ENCODE measurements at places on chromosomes 3 and 15.

GRCh38 chr3:21893242-21893641, 142.2 kb upstream of the ZNF385D start:
- DNase-seq = no peak

DNA sequence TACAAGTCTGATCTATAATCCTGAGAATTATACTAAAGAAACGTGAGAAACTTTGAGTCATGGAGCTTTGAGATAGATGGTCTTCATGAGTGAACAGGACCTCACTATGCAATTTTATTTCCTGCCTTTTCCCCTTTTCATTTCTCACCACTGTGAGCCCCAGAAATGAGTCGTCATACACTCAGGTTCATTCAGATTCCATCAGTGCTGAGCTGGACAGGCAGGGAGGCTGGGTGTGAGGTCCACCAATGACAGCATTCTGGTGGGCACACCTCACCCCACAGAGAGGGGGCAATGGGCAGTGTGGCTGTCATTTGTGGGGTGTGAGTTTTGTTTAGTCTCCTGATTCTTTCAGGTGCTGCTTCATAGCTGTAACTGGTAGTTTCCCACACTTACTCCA, 16.9 kb downstream of the TIGIT start:
- no peak for DNase-seq

- DNase-seq = no peak
Observed at GRCh38 chr3:168029705-168030104, 66.0 kb downstream of the GOLIM4 start.

GRCh38 chr15:49235446-49236124, 65.5 kb downstream of the GALK2 start:
- no peak for DNase-seq

- no peak for DNase-seq
Observed at GRCh38 chr3:58520403-58521335, 16.3 kb downstream of the ACOX2 start.

- DNase-seq = peak; percentile 84
Observed at GRCh38 chr15:42059661-42060476, 34.5 kb downstream of the PLA2G4D start.

DNA sequence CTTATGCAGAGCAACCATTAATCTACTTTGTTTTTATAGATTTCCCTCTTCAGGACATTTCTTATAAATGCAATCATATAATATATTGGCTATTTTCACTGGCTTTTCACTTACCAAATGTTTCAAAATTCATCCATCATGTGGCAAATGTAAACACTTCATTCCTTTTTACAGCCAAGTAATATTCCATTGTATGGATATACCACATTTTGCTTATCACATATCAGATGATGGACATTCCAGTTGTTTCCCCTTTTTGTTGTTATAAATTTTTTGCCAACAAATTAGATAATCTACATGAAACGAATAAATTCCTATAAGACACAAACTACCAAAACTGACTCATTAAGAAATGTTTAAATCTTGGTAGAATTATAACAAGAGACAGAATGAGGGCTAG, 79.8 kb upstream of the CSPG5 start:
- no peak for DNase-seq

DNA sequence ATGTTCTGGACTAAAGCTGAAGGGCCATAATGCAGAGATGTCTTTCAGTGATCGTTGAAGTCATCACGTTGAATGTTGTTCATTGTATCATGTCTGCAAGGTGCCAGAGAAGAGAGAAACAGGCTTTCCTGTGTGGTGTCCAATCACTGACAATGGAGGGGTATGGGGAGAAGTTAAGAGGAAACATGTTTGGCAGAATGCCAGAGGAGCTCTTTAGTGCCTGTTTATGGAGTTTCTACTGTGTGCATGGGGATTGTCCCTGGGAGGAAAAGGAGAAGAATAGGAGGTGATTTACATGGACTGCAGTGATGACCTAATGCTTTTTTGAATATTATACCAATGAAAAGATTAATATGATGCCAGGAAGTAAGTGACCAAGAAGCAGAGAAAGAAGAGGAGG, 11.7 kb downstream of the SCAANT1 start:
- DNase-seq = no peak

GRCh38 chr3:45610119-45610518, 15.6 kb downstream of the LIMD1 start:
- no peak for DNase-seq

DNA sequence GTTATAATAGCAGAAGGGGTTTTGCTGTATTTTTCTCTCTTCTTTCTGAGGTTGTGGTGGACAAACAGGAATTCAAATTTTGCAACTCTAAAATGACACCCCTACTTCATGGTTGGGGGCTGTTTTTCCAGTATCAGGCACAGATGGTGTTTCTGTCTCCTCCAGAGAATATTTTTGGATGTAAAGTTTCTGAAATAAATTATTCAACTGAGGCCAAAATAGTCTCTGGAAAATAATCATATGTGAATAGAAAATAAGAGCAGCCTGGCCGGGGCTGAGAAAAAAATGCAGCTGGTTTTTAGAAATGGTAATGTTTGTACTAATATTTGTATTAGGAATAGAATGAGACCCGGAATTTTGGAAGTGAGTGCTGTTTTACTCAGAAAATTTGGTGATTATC, 121.3 kb upstream of the ADAMTS9 start:
- no peak for DNase-seq

DNA sequence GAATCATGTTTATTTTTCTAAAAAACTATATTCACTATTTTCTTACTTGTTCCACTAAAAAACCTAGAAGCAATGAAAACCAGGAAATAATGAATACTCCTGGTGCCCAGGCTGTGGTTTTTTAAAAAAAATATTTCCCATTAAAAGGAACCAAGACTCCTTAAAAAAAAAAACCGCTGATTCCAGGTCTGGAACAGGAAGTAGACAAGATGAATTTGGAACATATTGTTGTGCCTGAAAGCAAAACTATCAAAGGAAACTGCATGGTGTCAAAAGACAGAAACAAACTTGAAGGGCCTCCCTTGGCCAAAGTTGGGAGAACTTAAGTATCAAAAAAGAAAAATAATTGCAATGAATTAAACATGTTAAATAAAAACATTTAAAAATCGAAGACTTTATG, 245.3 kb upstream of the P2RY1 start:
- DNase-seq = no peak

- no peak for DNase-seq
Observed at GRCh38 chr3:136110481-136110880, 85.7 kb downstream of the MSL2 start.

GRCh38 chr3:131568460-131568859, 65.7 kb upstream of the MRPL3 start:
- no peak for DNase-seq

GRCh38 chr3:52020796-52021195, 25.1 kb upstream of the RPL29 start:
- no peak for DNase-seq

DNA sequence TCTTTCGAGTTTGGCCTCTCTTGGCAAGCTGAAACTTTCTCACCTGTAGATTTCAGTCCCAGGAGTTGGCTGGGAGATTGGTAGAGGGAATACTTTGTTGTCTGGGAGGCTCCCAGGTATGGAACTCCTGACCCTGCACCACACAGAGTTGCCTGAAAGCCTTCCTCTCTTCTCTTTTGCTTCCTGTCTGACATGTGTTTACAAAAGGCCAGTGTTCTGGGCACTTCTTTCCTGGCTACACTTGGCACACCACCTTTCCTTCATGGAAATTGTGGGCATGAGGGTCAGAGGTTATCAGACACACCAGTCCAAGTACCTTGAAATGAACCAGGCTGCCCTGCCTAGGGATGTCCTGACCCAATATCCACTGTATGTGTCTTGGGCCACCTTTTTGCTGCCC, 123.7 kb downstream of the ABHD5 start:
- no peak for DNase-seq

- no peak for DNase-seq
Observed at GRCh38 chr3:170909129-170909903, 879 bp upstream of the EIF5A2 start.

- DNase-seq = no peak
Observed at GRCh38 chr3:105781871-105782270, 86.9 kb downstream of the CBLB start.

GRCh38 chr3:4756057-4756775, 223.0 kb upstream of the BHLHE40 start:
- DNase-seq = no peak

- no peak for DNase-seq
Observed at GRCh38 chr15:40053831-40054604, 15.0 kb upstream of the SRP14 start.

GRCh38 chr15:82968066-82968465, 15.5 kb upstream of the HOMER2 start:
- DNase-seq = no peak

DNA sequence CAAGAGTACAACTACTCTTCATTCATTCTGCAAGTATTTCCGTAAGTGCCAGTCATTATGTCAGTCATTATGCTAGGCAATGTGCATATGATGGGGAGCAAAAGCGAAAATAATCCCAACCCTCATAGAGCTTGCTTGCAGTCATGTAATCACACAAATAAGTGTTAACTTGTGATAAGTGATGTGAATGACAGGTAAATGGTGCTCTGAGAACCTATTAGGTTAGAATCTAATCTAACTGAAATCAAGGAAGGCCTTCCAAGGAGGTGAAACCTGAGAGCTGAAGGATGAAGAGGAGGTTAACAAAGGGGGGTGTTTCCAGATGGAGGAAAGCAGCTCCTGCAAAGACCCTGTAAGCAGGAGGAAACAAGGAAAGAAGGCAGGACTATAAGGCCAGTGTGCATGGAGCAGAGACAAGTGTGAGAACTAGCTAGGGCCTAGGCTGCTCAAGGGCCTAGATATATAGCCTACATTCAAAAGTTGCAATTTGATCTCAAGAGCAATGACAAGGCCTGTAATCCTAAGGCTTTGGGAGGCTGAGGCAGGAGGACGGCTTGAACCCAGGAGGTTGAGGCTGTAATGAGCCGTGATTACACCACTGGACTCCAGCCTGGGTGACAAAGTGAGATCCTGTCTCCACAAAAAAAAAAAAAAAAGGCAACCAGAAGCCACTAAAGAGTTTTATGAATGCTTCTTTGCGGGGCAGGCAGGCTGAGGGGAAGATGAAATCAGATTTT, 5.3 kb downstream of the PTPN9 start:
- DNase-seq = no peak

DNA sequence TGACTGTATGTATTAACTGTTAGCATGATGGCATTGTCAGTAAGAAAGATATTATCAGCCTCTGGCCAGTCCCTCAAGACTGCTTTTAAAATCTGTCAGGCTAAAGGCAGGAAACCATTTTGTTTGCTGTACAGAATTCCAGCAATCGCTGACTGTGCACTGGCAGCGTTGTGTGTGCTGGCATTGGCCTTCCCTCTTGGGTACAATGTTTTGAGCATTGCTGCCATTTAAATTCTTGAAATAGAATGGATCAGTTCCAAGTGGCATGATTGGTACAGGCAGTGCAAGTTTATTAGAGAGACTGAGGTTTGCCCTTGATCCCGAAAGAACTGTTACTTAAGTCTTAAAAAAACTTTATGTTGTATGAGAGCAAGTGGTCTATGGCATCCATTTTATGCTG, 788.7 kb downstream of the OTOL1 start:
- DNase-seq = no peak

GRCh38 chr3:34938784-34939183, 700.5 kb upstream of the ARPP21 start:
- DNase-seq = no peak

DNA sequence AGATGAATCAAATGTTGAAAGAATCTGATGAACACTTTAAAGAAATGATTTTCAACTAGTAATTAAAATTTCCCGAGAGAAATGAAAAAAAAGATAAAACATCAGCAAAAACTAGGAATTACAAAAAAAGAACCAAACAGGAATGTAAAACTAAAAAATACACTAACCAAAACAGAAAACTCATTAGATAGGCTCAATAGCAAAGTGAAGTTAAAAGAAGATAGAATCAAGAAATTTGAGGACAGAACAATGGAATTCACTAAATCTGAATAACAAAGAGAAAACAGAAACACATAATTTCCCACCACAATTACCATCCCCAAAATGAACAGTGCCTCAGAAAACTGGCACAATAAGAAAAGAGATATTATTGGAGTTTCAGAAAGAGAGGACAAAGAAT, 290.1 kb upstream of the CNTN4 start:
- DNase-seq = no peak

DNA sequence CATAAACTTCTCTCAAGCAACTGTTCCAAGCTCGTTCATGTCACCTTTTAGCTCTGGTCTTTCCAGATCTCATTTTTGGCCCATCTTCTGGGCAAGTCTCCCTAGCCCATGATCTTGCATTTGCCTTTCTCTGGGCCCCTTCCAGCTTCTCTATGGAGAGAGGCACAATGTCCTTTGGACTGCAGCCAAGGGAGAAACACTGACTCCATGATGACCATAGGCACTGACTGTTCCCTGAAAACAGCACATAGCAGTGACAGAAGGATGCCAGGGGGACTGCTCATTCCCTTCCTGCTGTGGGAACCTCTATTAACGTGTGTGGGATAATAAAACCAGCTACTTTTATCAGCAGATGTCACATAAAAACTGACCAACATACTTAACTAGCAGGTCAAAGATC, 60.3 kb downstream of the STRIT1 start:
- no peak for DNase-seq

DNA sequence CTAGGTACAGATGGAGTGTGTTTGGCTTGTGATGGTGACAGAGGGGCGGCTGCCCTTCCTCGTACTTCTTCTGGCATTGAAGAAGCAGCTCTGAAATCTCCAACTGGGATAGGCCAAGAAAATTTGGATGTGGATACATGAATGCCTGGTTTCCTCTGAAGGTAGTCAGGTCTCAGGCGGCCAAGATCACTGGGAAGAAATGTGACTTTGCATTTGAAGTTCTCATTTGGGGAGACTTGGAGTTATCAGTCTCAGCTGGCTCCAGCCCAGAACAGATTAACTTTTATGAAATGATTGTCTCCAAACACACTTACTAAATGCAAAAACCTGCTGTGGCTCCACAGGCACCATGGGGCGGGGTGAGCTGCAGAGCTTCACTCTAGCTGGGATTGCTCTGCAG, 215.9 kb downstream of the THSD4 start:
- no peak for DNase-seq

- DNase-seq = no peak
Observed at GRCh38 chr15:90539789-90540188, 10.1 kb downstream of the CRTC3 start.

DNA sequence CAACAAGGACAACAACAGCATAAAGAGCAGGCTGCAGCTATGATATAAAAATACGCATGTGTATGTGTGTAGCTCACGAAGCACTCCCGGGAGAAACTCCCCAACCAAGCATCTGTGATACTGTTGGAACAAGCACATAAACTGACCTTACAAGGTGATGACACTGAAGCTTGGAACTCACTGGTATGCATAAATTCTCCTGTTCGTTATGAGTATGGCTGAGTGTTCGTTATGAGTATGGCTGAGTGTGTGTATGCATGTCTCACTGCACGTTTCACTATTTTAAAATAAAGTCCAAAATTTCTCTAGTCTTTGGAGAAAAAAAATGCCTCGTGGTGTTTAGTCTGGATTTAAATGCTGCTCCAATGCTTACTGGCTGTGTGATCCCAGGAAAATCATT, 256.8 kb downstream of the RORA start:
- DNase-seq = no peak

GRCh38 chr15:65771870-65772269, 20.2 kb downstream of the DENND4A start:
- no peak for DNase-seq

- no peak for DNase-seq
Observed at GRCh38 chr3:133092681-133093080, 54.5 kb downstream of the TMEM108 start.

GRCh38 chr3:101685870-101686307, 629 bp downstream of the RPL24 start:
- no peak for DNase-seq

Data from omental fat pad (tissue), 4 donors.